HEK293T (cell line): ENCODE measurements at places on chromosomes 12 and 14.
A peak's percentile ranks its signal among the peaks of the same experiment; 100 is the strongest.

- no peak for DNase-seq
These were observed 209.3 kb upstream of the FOXN3 start for GRCh38 chr14:89626233-89626806.

DNA sequence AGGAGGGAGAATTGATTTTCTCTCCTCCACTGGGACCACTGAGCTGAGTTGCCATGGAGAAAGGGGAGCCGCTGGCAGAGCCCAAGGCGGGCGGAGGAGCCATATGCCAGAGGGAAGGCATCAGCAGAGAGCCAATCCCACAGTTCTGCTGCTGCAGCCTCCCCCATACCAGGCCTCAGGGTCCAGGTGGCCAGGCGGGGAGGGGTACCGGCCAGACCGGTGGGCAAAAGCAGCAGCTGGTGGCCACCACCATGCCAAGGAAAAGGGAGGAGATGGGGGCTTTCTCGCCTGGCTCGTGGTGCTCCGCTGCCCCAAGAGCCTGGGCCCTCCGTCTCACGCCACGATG, 72.8 kb downstream of the PITPNM2 start:
- DNase-seq: no peak

GRCh38 chr14:104724407-104724980, 465 bp downstream of the ADSS1 start:
- peak; percentile 15 for DNase-seq

DNA sequence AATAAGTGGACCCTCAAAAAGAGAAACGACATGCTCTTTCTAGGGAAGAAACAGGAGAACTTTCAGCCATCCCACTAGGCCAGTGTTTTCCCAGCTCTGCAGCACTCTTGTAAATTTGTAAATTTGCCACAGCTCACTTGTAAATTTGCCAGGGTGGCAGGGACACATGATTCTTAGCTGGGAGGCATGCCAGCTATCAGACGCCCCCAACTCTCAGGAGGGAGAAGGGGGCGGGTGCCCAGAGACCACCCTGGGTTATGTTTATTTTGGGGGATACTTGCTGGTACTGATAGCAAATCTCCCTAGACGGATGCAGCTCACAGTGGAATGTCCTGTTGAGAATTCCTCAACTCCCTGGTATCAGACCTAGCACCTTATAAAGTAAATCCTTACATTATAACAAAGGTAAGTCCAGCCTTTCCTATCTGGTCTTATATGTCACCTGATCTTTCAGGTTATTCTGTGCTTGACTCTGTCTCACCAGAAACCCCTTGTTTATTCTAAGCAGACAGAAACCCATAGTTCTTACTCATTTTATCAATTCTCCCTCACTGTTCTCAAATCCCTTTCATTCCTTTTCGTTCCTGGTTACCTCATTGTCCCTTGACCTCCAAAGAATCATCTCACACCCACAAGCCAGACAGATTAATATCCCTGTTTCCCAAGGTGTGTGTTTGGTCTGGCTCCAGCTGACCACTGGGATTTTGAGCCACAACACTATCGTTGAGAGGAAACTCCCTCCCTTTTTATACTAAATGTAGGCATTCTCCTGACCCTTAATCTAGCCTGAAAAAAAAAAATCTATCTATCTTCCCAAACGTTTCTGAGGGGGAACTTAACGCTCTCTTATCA, 69.3 kb upstream of the HMGA2 start:
- no peak for DNase-seq

DNA sequence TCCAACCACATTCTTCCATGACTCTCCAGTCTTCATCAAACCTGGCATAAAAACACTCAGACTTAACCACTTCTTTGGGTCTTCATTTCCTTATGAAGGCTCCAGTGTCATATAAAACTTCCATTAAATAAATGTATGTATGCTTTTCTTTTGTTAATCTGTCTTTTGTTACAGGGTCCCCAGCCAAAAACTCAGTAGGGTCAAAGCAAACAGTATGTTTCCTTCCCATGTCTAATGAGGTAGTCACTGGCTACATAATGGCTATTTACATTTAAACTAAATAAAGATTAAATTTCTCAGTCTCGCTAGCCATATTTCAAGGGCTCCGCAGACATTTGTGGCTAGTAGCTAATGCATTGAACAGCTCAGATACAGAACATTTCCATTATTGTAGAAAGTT, 40.1 kb upstream of the STAB2 start:
- DNase-seq: no peak

DNA sequence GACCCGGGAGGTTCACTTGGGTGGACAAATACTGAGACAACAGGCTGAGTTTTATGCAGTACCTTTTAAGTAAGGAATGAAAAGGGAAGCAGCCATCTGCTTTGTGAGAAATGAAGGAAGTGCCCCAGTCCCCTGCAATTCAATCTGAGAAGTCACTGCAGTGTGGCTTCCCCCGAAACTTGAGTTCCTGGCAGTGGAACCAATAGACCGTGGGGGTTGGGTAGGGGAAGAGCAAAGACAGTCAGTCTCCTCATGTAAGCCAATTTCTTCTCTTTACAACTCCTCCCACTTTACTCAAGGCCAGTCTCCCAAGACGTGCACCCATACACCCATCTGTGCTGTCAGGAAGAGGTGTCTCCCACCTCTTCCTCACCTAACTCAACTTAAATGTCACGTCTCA, 206.5 kb downstream of the BCAT1 start:
- DNase-seq: no peak

GRCh38 chr14:85528897-85529631, 880 bp upstream of the FLRT2 start:
- no peak for DNase-seq

DNA sequence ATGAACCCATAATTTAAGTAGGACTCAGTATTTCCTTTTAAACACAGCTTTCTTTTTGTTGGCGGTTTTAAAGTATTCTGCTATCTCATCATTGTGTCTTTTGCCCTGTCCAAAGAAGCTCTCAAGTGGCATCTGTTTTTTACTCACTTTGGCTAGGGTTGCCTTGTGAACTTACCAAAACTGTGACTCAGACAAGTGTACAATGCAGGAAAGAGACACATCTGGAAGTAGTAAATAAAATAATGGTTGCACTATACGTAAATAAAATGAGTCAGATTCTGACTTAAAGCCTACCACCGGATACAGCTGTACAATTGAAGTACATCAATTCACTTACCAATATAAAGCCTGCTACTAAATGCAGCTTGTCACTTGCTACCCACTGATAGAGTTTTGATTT, 619.2 kb upstream of the LRFN5 start:
- DNase-seq: no peak

DNA sequence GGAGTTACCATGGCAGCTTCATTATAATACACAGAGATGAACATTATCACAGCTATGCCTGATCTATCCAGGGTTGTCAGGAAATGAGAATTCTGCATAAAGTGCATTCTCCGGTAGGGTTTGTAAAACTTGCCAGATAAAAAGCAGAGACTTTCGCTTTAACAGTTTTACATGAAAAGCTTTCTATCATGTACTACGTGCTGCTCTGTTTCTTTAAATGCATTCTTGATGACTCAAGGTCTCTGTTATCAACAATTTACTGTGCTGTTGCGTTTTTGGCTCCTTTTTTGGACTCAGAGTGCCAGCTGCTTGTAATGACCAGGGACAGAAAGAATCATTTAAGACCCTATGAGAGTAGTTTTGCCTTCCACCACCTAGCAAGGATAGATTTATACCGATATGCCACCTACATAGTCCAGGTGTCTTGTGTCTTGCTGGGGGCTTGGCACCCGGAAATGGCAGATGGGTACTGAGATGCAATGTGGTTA, 371.2 kb downstream of the BTG1 start:
- no peak for DNase-seq

GRCh38 chr12:116529048-116529447, 30.1 kb upstream of the MAP1LC3B2 start:
- DNase-seq: no peak

DNA sequence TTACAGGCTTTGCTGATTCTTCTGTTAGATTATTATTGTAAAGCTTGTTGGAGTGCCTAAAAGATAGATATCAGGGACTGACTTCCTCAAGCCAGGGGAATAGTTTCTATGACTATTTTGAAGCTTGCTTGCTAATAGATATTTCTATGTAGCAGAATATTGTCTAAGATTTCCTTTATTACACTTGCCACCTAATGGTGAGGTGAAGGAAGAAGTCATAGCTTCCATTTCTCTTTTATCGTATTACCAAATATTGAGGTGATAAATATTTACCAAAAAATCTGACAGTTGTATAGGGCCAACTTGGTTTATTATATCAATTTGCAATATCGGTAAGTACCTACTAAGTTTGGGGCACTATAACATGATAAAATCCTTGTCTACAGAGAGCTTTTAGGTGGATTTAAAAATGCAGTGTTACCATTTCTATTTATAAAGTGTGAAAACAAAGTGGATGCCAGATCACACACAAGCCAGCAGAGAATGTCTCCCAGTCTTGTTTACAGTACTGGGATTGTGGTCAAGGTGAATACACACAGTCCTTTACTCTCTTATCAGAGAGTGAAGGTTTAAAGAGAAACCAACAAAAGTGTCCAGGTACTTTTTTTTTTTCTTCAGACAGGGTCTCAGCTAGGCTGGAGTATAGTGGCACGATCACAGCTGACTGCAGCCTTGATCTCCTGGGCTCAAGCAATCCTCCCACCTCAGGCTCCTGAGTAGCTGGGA, 137.9 kb downstream of the IGF1 start:
- no peak for DNase-seq

DNA sequence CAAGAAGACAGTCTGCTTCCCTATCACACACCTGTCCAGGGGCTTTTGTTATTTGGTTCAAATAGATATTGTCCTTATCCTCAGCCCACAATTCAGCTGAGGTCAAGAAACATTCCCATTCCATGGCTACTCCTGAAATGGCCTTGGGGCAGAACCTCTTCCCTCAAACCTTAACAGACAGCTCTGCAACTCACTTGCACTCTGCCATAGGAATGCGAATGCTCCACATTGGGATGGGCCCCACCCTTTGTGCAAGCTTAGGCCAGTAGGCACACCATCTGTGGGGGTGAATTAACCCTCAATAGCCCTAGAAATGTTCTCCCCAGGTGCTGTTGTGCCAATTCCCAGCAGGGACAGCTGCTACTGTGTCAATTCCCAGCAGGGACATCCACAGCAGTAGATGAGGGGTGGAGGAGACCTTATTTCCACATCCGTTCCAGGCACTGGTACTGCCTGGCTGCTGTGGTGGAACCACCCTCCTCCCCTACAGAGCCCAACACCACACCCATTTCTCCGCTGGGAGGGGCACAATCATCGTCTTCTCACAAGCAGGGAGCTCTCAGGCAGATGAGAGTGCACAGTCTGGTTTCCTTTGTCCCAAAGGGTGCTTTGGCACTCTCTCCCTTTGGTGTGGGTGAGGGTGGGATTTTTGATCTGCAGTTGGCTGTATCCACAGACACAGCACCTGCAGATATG, 42.3 kb upstream of the GLIPR1 start:
- DNase-seq: no peak

- DNase-seq: no peak
These were observed 36.3 kb upstream of the STK38L start for GRCh38 chr12:27207615-27208413.

- no peak for DNase-seq
These were observed 433.0 kb downstream of the LRIG3 start for GRCh38 chr12:58487255-58487654.

GRCh38 chr12:1220127-1221092, 229.4 kb downstream of the ERC1 start:
- DNase-seq: no peak

DNA sequence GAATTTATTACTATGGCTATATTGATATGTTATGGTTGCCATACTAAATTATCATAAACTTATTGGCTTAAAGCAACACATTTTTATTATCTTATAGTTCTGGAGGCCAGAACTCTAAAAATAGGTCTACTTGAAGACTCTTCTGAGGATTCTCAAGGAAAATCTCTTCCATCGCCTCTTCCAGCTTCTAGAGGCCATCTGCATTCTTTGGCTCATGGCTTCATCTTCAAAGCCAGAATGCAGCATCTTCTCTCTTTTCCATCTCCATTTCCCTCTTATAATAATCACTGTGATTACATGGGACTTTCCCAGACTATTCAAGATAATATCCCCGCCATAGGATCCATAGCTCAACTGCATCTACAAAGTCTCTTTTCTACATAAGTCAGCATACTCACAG, 385.4 kb downstream of the RMST start:
- no peak for DNase-seq

GRCh38 chr14:60095781-60096450, 4.2 kb downstream of the PCNX4 start:
- no peak for DNase-seq

GRCh38 chr12:103751600-103751999, 89.4 kb downstream of the NT5DC3 start:
- DNase-seq: no peak

DNA sequence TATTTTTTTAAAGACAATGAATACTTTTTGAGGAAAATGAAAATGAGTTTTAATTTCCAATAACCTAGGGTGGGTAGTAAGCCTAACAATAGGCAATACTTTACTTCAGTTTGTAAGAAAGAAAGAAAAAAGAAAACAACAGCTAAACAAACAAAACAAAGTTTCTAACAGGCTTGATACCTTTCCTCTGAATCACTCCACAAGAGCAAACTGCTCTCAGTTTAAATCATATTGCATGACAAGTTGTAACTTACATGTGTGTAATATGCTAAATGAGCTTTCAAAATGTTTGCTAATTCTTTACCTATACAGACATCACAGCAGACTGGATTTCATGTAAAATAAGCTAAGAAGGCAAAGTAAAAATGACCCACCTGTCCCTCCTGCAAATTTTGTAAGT, 6.7 kb upstream of the LMO3 start:
- DNase-seq: no peak

DNA sequence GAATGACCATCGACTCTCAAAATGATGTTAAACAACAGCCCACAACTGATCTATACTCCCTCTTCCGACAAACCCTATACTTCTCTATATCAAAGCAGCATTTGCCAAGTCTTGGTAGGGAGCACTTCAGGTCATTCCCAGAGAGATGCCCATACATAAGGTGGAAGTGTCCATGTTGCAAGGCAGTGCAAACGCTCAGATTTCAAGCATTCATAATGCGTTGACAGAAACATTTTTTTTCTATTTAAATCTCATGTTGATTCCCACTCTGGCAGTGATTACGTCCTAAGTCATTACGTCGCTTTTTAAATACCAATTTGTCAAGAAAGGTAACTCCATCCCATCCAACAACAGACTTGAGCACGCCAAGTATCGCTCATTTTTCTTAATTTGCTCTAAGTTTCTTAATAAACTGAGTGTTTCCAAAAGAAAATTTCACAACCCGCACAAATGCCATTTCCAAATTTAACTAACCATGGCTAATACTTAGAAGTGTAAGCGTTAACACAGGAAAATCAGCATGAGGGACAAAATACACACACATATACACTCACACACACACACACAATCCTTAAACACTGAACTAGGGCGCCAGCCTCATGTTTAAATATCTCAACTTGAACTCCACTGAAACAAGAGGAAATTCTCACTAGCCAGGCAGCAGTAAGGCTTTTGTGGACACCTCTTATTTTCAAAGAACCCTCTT, 1.1 kb downstream of the GXYLT1 start:
- no peak for DNase-seq

- peak; percentile 63 for DNase-seq
These were observed 159.4 kb downstream of the TSPAN9 start for GRCh38 chr12:3236345-3237187.

- no peak for DNase-seq
These were observed 38.9 kb upstream of the LRP6 start for GRCh38 chr12:12305568-12306300.
